ENCODE measurements at places on chromosomes 12 and 14.

DNA sequence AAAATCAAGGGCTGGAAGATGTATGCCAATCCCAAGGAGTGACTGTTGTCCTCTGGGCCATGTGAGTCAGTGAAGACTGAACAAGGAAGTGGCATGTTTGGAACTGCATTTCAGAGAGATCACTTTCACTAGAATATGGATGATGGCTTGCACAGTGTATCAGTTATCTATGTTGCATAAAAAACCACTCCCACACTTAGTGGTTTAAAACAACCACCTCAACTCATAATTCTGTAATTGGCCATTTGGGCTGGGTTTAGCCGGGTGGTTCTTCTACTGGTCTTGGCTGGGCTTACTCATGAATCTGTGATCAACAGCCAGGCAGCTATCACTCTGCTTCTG is 15.4 kb downstream of the BDKRB1 start:
- DNase-seq, result no peak

DNA sequence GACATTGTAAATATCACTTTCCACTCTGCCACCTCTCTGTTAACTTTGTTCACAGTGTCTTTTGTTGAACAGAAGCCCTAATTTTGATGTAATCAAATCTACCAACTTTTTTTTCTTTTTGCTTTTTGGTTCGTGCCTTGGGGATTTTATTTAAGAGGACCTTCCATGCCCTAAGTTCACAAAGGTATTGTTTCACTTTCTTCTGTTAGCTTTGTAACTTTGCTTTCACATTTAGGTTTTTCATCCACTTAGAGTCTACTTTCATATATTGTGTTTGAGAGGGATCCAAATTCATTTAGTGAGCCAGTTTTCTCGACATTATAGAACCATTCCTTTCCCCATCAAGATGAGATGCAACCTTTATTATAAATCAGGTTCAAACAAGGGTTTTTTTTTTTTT is 275.7 kb upstream of the CRY1 start:
- DNase-seq, result no peak

DNA sequence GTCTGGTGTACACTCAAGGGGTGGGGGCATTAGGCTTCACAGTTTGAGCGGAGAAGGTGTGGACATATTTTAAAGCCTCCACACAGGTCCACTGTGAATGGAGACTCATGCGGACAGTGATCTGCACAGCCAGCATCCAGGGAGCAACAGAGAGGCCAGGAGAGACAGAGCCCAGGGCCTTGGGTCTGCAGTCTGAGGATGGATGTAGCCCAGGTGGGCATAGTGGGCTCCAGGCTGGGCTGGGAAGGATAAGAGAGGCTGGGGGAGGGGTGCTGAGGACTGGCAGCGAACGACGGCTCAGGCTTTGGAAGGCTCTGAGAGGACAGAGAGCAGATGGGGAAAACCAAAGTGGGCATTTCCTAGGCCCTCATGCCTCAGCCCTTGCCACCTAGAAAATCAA is 128.8 kb downstream of the PAPOLA start:
- DNase-seq, result no peak

DNA sequence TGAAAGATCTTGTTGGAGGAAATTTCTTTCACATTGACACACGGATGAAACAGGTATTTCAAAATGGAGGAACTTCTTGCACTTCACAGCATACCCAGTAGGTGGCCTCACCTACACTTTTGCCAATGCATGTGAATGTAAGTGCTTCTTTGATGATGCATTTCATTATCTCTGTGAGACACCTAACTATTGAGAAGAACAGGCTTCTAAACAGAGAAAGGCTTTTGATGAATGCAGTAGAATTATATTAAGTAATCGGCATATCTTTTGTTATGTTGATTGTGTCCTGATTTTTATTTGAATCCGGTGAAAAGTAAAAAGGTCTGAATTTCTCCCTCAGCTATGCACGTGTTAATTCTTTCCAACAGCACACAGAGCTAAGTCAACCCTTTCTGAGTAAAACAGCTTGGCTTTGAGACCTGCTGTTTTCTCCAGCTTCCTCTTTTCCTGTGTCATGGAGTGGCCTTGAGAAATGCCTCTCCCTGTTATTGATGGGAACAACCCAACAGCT is 399.0 kb downstream of the NAV3 start:
- no peak for DNase-seq
